ENCODE measurements at places on chromosomes 2 and 18.

- no peaks in the 10 kb centered on the region for H3K27me3 ChIP-seq
- DNase-seq: no peak
- H3K36me3 ChIP-seq: no peaks in the 10 kb centered on the region
- H3K4me1 ChIP-seq: no peaks in the 10 kb centered on the region
Measured at GRCh38 chr2:123163398-123163797, 861.7 kb upstream of the CNTNAP5 start.

- DNase-seq: no peak
- no peaks in the 10 kb centered on the region for H3K4me1 ChIP-seq
- H3K27me3 ChIP-seq: peaks cover 47% of the 10 kb centered on the region
- no peak overlapping the region for H3K4me3 ChIP-seq
- no peak overlapping the region for H3K27ac ChIP-seq
Measured at GRCh38 chr2:32933756-32934095, 13.0 kb upstream of the LTBP1 start.

- DNase-seq: no peak
- no peak overlapping the region for H3K4me3 ChIP-seq
- no peaks in the 10 kb centered on the region for H3K36me3 ChIP-seq
- H3K4me1 ChIP-seq: no peaks in the 10 kb centered on the region
Measured at GRCh38 chr2:230097424-230097823, 28.7 kb upstream of the SLC16A14 start.

- H3K36me3 ChIP-seq: no peaks in the 10 kb centered on the region
- DNase-seq: no peak
- H3K4me3 ChIP-seq: no peak overlapping the region
- no peak overlapping the region for H3K27ac ChIP-seq
- H3K4me1 ChIP-seq: peaks cover 2% of the 10 kb centered on the region
- no peaks in the 10 kb centered on the region for H3K27me3 ChIP-seq
Measured at GRCh38 chr18:7980656-7981055, 413.5 kb downstream of the PTPRM start.

DNA sequence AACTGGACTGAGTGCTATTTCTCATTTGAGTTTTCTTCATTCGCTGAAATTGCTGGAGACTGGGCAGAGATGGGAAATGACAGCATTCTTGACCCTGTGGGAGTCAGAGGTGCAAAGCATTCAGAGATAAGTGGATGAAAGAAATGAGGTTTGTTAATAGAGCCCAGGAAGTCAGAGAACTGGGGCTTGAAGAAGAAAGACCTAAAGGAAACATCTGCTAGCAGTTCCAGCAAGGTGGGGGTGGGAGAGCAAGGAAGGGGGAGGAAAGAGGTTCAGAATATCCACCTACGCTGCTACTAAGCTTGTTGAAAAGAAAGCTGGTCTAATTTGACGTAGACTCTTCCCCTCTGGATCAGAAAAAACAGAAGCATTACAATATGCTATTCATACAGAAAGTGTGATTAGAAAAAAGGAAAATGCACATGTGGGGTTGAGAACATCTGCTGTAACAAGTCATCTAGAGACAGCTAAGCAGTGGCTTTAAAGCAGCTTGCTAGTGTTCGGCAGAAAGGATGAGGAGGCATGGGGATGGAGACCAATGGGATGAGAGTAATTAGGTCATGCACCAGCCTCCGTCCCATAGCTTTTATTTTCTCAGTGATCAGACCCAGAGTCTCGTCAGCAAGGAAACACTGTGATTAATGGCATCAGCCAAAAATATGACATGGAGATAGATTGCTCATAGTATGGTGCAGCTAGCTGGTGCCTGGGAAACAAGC lies 29.7 kb downstream of the NAB1 start:
- no peak for DNase-seq
- peak overlapping the region; percentile 75 for H3K27ac ChIP-seq
- no peaks in the 10 kb centered on the region for H3K27me3 ChIP-seq
- peaks cover 7% of the 10 kb centered on the region for H3K36me3 ChIP-seq
- H3K4me1 ChIP-seq: peaks cover 51% of the 10 kb centered on the region
- H3K4me3 ChIP-seq: peak overlapping the region; percentile 11

GRCh38 chr2:168035458-168035857 lies 211.9 kb downstream of the STK39 start:
- no peak overlapping the region for H3K27ac ChIP-seq
- H3K4me3 ChIP-seq: peak overlapping the region; percentile 60
- peaks cover 37% of the 10 kb centered on the region for H3K4me1 ChIP-seq
- H3K27me3 ChIP-seq: no peaks in the 10 kb centered on the region
- peaks cover 9% of the 10 kb centered on the region for H3K36me3 ChIP-seq
- no peak for DNase-seq

- DNase-seq: no peak
- no peaks in the 10 kb centered on the region for H3K27me3 ChIP-seq
- H3K4me3 ChIP-seq: no peak overlapping the region
- no peaks in the 10 kb centered on the region for H3K36me3 ChIP-seq
- H3K4me1 ChIP-seq: no peaks in the 10 kb centered on the region
- no peak overlapping the region for H3K27ac ChIP-seq
Measured at GRCh38 chr2:205358351-205358815, 323.9 kb upstream of the NRP2 start.

DNA sequence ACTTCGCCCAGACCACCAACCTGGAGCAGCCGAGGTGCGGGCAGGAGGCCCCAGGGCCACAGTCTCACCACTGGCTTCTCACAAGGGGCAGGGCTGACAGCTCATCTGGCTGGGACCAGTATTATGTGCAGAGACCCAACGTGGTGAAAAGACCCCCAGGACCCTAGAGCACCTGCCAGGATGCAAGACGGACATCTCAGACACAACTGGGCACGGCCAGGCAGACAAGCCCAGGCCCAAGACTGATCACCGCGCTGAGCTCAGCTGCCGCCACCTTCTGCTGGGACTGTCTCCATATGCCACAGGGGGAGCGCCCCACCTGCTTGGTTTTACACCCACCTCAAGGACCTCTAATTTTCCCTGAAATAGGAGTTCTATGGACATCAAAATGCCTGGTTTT lies 23.2 kb downstream of the HDAC4 start:
- H3K4me3 ChIP-seq: no peak overlapping the region
- peak overlapping the region; percentile 41 for H3K27ac ChIP-seq
- no peak for DNase-seq
- H3K36me3 ChIP-seq: peaks cover 18% of the 10 kb centered on the region

DNA sequence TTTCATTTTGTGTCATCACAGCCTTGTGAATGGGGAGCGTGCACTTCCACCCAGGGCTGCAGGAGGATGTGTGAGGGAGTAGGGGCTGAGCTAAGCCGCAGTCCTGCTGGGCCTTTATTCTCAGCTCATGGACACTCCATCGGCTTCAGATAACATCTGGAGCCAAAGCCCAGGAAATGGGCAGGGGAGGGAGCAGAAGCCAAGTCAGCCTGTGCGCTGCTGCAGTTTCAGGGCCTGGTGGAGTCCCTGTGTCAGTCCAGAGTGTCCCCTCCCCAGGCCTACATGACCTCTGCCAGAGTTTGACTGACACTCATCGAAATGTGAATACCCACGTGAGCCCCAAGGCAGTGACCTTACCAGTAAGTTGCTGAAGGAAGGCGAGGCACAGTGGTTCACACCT lies 242.2 kb downstream of the LOXHD1 start:
- no peaks in the 10 kb centered on the region for H3K27me3 ChIP-seq
- no peak overlapping the region for H3K27ac ChIP-seq
- no peaks in the 10 kb centered on the region for H3K36me3 ChIP-seq
- H3K4me1 ChIP-seq: peaks cover 9% of the 10 kb centered on the region

DNA sequence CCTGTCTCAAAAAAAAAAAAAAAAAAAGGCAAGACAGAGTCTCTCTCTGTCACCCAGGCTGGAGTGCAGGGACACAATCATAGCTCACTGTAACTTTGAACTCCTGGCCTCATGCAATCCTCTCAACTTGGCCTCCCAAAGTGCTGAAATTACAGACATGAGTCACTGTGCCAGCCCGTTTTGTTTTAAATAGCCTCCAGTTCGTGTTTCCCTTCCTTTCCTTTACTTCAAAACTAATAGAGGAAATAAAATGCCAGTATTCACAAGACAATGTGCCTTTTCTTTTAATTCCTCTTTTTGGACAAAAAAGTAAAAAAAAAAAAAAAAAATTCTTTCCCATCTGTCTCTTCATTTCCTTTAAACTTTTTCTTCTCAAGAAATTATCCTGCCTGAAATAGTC lies 54.5 kb upstream of the ACMSD start:
- no peaks in the 10 kb centered on the region for H3K4me1 ChIP-seq
- H3K27me3 ChIP-seq: peaks cover 16% of the 10 kb centered on the region
- H3K27ac ChIP-seq: no peak overlapping the region
- DNase-seq: no peak
- no peak overlapping the region for H3K4me3 ChIP-seq
- no peaks in the 10 kb centered on the region for H3K36me3 ChIP-seq
